ENCODE measurements at places on chromosomes 1 and 21.

DNA sequence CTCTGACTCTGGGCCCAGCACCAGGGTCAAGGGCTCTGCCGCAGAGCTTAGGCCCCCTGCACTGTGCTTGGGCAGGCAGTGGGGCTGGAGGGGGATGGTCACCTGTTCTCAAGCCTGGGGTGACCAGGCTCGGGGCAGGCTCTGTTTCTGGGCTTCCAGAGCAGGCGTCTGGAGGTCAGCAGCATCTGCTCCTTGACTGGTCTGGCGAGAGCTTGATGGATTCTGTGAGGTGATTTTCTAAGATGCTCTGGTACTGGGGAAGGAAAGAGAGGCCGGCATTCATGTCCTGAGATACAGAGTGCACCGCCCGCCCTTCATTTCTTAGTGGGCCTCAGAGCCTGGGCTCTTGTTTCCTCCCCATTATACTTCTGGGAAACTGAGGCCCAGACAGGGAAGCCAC lies 24.5 kb downstream of the RAB7B start:
- no peak for DNase-seq

- DNase-seq = peak; percentile 14
Measured at GRCh38 chr1:194975913-194976312, 1632.3 kb downstream of the KCNT2 start.

GRCh38 chr1:31828926-31829690 lies 13.3 kb upstream of the SPOCD1 start:
- no peak for DNase-seq

- DNase-seq = no peak
Measured at GRCh38 chr1:84839544-84839943, 53.5 kb downstream of the LPAR3 start.

Data from NCI-H774 (cell line).